ENCODE measurements at places on chromosomes 7 and 10. TPM values are rescaled to one million over a fixed set of nuclear protein-coding genes. Genes with fewer than 3 reads are reported as not detected.
A peak's percentile ranks its signal among the peaks of the same experiment; 100 is the strongest.

- DNase-seq = peak; percentile 13
These were observed 65.6 kb downstream of the HBP1 start for GRCh38 chr7:107234436-107234835.

- no peak for DNase-seq
These were observed 75.9 kb downstream of the SH2D4B start for GRCh38 chr10:80613466-80614170.

DNA sequence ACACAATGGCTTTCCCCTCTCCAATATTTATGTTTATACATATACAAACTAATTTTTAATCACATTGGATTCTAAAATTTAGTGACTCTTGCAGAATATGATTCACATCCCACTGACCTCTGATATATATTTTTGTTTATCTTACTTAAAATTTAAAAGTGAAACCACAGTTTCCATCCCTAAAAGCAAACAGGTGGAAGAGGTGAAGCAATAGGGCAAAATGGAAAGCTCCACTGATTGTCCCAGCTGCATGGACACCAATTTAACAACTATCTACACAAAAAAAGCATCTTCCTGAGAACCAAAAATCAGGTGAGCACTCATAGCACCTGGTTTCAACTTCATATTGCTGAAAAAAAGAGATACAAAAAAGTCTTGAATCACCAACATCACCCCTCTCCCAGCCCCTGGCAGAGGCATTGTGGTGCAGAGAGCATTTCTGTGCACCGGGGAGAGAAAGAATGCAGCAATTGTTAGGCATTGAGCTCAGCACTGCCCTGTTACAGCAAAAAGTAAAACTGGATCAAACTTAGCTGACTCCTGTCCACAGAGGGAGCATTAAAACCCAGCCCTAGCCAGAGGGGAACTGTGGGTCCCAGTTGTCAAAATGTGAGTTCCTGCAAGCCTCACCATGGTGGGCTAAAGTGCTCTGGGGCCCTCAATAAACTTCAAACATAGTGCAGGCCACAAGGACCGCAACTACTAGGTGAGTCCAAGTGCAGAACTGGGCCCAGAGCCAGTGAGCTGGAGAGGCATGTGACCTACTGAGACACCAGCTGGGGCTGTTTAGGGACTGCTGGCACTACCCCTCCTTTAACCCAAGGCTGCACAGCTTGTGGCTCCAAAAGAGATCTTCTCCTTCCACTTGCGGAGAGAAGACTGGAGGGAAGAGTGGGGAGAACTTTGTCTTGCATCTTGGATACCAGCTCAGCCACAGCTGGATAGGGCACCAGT, 92.1 kb downstream of the SIRT1 start:
- peak; percentile 8 for DNase-seq

CTTNBP2 gene
- 11.4 TPM for total RNA-seq

CLDN4 gene
- 2.0 TPM for total RNA-seq

DNA sequence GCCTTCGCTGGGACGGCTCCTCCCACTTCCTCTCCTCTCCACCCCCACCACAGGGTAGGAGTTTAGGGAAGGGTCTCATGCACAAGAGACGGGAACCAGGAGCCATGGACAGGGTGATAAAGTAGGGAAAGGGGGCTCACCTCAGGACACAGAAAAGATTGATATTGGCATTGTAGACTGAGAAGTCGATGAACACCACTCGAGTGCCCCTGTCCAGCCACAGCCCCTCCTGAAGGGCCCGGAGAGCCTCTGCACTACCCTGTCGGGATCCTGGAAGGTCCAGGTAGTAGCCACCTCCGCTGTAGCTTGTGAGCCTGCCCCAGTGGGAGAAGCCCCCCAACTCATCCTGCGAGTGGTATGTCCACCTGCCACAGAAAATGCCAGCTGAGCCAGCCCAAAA, 10.8 kb upstream of the BLOC1S2 start:
- DNase-seq = no peak
